ENCODE measurements at places on chromosomes 3 and 15. TPM values are rescaled to one million over a fixed set of nuclear protein-coding genes. Genes with fewer than 3 reads are reported as not detected.

The ROBO2 gene
- total RNA-seq, result not detected

The LRRIQ4 gene
- 0.09 TPM for total RNA-seq

The ZNF662 gene
- 1.1 TPM for total RNA-seq

The PODXL2 gene
- total RNA-seq, result 1.9 TPM

The PIERCE2 gene
- 0.34 TPM for total RNA-seq

The ZDHHC19 gene
- total RNA-seq, result not detected

The NOX5 gene
- total RNA-seq, result not detected

The TMEM62 gene
- 12.9 TPM for total RNA-seq

The RPL29 gene
- 1,975 TPM for total RNA-seq

The KLHL40 gene
- not detected for total RNA-seq

The FILIP1L gene
- total RNA-seq, result not detected

The SCG5 gene
- total RNA-seq, result 0.91 TPM

The GNAT1 gene
- 0.14 TPM for total RNA-seq

The ISL2 gene
- total RNA-seq, result not detected

The PPIB gene
- total RNA-seq, result 221 TPM

The FGD5 gene
- total RNA-seq, result 0.09 TPM

The LRRC49 gene
- total RNA-seq, result 0.14 TPM

The LXN gene
- 12.5 TPM for total RNA-seq

The XRN1 gene
- total RNA-seq, result 54.2 TPM

The PTH1R gene
- not detected for total RNA-seq

The GPR62 gene
- total RNA-seq, result not detected

The TTLL13 gene
- 0.46 TPM for total RNA-seq

The CTDSPL gene
- 3.9 TPM for total RNA-seq

The MUC13 gene
- not detected for total RNA-seq

The SLC51A gene
- not detected for total RNA-seq

The C3orf22 gene
- not detected for total RNA-seq

The GOLGA6D gene
- total RNA-seq, result not detected
